Activated CD4-positive, alpha-beta T cell treated with anti-CD3 and anti-CD28 coated beads, Interleukin-2, amount 10 ng/mL, durations not matched to agents 7 days and 5 days (primary cell): ENCODE measurements at places on chromosomes 13 and 19. TPM values are rescaled to one million over a fixed set of nuclear protein-coding genes. Genes with fewer than 3 reads are reported as not detected.
A peak's percentile ranks its signal among the peaks of the same experiment; 100 is the strongest.

DNA sequence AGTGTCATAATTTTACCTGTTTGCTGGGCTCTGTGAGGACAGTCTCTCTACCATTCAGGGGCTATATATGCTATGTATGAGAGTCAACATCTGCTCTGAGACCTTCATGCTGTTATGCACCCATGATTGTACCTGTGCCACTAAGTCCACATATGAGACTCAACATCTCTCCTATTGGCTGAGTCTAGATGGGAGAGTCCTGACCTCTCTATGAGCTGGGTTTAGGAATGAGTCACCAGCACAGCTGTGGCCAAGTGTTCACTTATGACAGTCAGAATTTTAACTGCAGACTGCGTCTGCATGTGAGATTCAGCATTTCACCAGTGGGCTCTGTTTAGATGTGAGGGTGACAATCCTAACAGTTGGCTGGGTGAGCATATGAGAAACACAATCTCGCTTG is 49.5 kb downstream of the ZNF729 start:
- no peak for DNase-seq
- H3K36me3 ChIP-seq, result no peaks in the 10 kb centered on the region
- H3K27me3 ChIP-seq, result no peaks in the 10 kb centered on the region
- no peaks in the 10 kb centered on the region for H3K4me1 ChIP-seq
- no peak overlapping the region for H3K4me3 ChIP-seq
- no peak overlapping the region for H3K27ac ChIP-seq

DNA sequence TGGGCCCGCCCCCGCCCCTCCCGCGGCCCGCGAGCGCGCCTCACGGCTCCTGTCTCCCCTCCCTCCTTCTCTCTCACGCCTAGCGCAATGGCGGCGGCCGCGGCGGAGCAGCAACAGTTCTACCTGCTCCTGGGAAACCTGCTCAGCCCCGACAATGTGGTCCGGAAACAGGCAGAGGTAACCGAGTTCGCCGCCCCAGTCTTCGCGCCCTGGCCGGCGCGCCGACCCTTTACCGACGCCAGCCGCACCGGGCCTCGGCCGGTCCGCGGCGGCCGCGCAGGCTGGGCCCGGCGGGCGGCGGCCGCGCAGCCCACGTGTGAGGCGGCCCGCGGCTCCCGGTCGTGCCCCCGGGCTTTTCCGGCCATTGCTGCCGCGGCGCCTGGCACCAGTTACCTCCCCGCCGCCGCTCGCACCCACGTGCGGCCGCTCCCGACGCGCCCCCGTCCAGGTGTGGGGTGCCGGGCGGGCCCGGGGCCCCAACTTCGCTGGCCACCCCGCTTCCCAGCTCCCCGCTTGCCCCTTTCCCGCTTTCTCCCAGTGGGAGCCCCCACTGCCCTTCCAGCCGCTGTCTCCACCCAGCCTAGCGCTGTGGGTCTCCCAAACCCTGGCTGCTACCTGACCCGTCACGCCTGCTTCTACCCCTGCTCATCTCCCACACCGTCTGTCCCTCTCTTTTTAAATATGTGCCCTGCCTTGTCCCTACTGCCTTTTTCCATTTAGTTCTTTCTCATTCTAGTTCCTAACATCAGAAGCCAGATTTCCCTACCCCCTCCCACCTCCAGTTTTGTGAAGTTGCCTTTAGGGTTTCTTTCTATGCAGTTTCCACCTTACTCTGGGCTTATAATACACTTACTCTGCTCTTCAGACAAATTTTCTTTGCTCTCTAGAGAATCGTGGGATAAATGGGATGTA is 23.4 kb downstream of the IPO5 start:
- H3K27me3 ChIP-seq, result peaks cover 2% of the 10 kb centered on the region
- peak overlapping the region; percentile 95 for H3K27ac ChIP-seq
- peak overlapping the region; percentile 97 for H3K4me3 ChIP-seq
- peaks cover 8% of the 10 kb centered on the region for H3K36me3 ChIP-seq
- no peak for DNase-seq

- H3K27me3 ChIP-seq, result no peaks in the 10 kb centered on the region
- peaks cover 4% of the 10 kb centered on the region for H3K36me3 ChIP-seq
- H3K27ac ChIP-seq, result peak overlapping the region; percentile 97
- DNase-seq, result no peak
- peaks cover 54% of the 10 kb centered on the region for H3K4me1 ChIP-seq
Observed at GRCh38 chr19:17802137-17802858, 7.4 kb downstream of the B3GNT3 start.

Gene KCTD4
- total RNA-seq, result not detected

Gene ZNF708
- 22.4 TPM for total RNA-seq

GRCh38 chr19:23366437-23366836 is 28.8 kb downstream of the ZNF91 start:
- no peak for DNase-seq
- H3K27ac ChIP-seq, result no peak overlapping the region
- no peaks in the 10 kb centered on the region for H3K27me3 ChIP-seq
- no peaks in the 10 kb centered on the region for H3K4me1 ChIP-seq

Gene ATP4A
- not detected for total RNA-seq

GRCh38 chr13:53064731-53065130 is 36.1 kb downstream of the OLFM4 start:
- H3K36me3 ChIP-seq, result no peaks in the 10 kb centered on the region
- H3K4me1 ChIP-seq, result no peaks in the 10 kb centered on the region
- H3K27ac ChIP-seq, result no peak overlapping the region
- H3K27me3 ChIP-seq, result no peaks in the 10 kb centered on the region
- no peak overlapping the region for H3K4me3 ChIP-seq
- DNase-seq, result no peak

GRCh38 chr13:34335014-34336007 is 517.4 kb downstream of the RFC3 start:
- no peaks in the 10 kb centered on the region for H3K36me3 ChIP-seq
- no peak for DNase-seq
- H3K27me3 ChIP-seq, result no peaks in the 10 kb centered on the region
- no peak overlapping the region for H3K27ac ChIP-seq
